CD4-positive, alpha-beta T cell treated with Interleukin-6 at 100 ng/mL for 8 hours (primary cell): ENCODE measurements at places on chromosomes 5 and 9.

DNA sequence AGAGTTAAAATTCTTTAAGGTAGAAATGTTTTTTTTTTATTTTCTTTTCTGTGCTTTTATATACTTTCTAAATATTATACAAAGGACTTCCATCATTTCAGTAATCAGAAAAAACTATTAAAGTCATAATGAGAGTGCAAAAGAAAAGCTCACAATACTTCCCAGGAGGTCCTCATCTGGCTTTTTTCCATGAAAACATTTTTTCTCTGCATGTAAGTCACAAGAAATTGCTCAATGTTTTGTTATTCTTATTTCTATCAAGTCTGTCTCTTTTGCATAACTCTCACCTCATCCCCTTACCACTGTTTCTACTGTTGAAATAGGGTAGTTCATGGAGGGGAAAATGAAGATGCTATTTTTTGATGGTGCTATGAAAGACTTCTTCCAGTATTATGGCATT is 375.0 kb downstream of the TMEM232 start:
- DNase-seq = no peak

DNA sequence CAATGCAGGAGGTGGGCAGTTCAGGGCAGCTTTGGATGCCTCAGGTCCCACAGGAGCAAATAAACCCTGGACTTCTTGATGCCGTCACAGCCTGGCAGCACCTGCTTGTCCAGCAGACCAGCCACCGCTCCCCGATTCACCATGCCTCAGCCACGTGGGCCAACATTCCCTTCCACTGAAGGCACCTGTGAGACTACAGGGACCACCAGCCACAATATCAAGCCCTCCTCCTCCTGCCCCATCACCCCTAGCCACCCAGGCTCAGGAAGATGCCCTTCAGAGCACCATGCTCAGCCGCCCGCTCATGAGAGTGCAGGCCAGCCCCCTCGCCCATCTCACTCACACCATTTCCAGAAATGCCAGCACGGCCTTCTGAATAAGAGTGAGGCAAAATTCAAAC is 234.7 kb downstream of the SYK start:
- DNase-seq = no peak

GRCh38 chr5:39267186-39267585 is 47.8 kb upstream of the FYB1 start:
- no peak for DNase-seq

- no peak for DNase-seq
Observed at GRCh38 chr9:112007575-112008240, 111.1 kb downstream of the UGCG start.

- no peak for DNase-seq
Observed at GRCh38 chr9:106970219-106970975, 107.4 kb downstream of the ZNF462 start.

GRCh38 chr5:177228751-177229150 is 74.8 kb downstream of the RAB24 start:
- no peak for DNase-seq

DNA sequence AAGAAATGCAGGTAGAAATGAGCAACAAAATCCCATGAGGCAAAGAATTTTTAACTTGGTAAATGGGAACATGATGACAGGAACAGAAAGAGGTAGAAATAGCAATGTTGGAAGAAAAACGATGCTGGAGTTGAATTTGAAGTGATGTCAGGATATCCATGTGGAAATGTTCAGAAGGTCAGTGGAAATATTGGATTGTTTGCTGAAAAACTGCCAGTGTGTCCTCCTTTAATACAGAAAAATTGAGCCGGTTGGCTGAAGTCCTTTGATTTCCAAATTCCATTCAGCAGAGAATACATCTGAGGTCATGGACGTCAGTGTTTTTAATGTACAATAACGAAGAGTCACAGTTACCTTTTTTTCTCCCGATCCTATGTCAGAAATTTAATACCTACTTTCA is 110.0 kb upstream of the DMAC1 start:
- no peak for DNase-seq

DNA sequence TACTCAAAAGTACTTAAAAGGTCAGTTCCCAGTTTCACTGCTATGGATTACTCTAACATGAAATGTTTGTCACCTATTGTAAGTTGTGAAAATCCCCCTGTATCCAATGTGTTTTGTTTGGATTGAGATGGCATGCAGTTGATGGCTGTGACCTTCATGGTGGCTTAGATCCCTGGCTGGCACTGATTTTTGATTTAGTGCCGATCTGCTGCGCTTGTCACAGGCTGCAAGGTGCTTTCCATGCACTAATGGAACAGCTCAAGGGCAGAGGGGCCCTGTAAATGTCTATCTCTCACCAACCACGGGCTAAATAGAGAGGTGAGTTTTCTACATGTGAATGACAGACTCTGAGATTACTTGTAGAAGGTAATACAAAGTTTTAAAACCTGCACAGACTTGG is 69.8 kb upstream of the WDR41 start:
- DNase-seq = no peak

- DNase-seq = no peak
Observed at GRCh38 chr5:1789834-1790471, 9.7 kb downstream of the MRPL36 start.

DNA sequence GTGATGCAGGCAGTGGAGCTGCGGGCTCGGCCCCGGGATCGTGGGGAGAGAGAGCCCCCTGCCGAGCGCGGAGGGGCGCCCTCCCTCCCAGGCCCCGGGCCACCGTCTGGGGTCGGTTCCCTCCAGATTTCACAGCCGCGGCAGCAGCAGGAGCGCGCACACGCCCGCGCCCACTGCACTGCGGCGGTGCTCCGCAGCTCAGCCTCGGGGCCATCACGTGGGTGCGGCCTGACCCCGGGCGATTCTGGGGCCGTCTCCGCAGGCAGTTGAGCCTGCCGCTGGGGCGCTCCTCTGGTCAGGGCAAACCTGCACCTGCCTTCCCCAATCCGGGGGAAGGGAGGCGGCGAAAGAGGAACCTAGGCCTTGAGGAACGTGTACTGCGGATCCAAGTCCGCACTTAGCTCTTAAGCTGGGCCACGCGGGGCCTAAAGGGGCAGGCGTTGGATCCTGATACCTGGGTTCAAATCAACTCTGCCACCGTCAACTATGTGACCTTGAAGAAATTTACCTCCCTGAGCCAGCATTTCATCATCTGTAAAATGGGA is 9.4 kb upstream of the DELE1 start:
- no peak for DNase-seq

DNA sequence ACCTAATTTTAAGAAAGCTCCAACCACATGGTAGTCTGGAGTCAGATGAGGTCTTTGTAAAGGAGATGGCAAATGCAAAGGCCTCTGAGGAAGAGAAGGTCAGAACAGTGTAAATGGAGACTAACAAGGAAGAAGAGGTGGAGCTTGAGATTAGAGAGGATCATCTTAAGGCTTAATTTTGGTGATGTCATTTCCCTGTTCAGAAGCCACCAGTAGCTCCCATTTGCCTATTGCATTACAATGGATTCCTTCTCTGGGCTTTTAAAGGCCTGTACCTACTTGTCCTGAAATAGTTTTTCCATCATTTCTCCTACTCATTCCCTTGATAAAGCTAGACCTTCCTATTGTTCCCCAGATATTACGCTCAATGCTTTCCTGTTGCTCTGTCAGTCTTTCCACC is 16.1 kb downstream of the PCSK5 start:
- no peak for DNase-seq

DNA sequence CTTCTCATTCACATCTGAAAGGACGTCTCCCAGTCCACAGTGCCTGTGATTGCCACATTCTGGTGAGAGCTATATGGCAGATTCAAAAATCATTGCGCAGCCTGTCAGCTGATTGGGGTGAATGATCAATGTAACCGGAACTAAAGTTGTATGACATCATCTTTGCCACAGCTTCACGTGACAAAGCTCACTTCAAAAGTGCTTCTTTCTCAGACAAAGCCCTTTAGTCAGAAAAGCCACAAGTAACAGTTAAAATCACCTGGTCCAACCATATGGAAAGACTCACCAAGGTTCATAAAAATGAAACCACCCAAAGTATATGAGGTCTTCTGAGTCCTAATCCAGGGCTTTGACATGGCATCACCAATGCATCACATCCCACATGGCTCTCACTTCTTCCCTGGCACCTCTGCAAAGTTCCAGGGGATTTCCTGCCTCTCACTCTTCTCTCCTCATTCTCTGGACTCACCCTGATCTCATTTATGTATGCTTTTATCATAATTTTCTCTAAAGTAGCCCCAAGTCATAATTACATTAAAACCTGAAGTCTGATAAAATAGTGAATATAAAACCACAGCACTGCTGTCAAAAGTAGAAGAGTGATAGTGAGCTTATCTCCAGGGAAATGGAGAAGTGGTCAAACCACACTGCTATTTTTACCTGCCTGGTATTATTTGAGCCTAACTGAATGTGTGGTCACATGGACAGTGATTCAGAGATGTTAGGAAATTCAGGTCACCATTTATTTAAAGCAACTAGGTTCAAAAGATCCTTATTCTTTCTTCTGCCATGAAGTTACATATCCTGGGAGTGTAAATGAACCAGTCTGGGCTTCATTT is 193.1 kb upstream of the PTGER4 start:
- DNase-seq = peak; percentile 41

- no peak for DNase-seq
Observed at GRCh38 chr5:84695330-84695729, 310.6 kb upstream of the EDIL3 start.

DNA sequence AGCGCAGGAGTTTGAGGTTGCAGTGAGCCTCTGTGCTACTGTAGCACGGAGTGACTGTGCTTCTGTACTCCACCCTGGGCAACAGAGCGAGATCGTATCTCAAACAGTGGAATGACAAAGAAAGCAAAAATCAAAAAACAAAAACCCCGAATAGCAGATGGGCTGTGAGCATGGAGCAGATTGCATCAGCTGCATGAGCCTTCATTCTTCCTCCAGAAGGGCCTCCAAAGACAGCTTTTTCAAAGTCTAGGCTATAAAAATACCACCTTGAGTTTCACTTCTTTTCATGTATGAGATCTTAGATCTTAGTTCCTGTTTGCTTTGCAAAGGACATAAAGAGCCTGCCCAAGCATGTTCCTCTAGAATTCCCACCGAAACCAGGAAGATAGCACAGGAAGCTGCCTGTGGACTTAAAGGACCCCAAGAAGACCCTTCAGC is 15.0 kb upstream of the HSPB3 start:
- peak; percentile 24 for DNase-seq

DNA sequence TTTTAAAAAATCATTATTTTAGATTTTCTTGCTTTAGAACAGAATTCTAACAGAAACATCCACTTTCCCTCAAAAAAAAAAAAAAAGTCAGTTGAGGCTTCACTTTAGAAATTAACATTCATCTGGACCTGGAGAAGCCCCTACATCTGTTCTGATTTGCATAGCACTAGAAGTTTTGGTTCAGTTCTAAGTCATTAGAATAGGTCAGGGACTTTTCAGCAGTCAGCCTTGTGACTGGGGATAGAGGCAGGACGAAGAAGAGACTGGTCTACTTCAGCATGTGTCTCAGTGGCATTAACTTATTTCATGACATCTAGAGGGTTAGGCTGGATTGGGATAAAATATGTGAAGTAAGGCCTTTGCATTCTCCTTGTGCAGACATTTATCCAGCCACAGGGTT is 215.8 kb upstream of the DAB2 start:
- no peak for DNase-seq

DNA sequence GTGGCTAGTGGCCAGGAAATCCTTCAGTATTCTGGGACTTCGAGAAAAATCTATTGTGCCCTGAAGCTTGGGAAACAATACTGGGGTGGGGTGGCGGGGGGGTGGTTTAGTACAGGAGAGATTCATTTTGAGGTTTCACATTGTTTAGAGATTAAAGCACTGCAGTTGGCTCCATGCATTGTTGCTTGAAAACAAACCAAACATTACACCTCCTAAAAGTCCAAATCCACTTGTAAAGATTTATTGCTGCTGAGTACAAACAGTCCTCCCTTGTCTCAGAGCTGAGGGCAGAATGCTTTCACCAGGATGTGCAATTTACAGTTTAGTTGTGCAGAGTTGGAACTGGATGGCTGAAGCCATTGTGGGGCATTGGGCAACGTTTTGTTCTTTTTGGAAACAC is 49.4 kb downstream of the GGTA1 start:
- no peak for DNase-seq

GRCh38 chr9:70392189-70392588 is 22.3 kb downstream of the KLF9 start:
- no peak for DNase-seq

GRCh38 chr5:133387621-133388020 is 224.7 kb downstream of the FSTL4 start:
- no peak for DNase-seq

- no peak for DNase-seq
Observed at GRCh38 chr5:159149085-159149484, 49.4 kb upstream of the EBF1 start.

- DNase-seq = peak; percentile 29
Observed at GRCh38 chr9:113309204-113309813, 6.1 kb upstream of the RNF183 start.

GRCh38 chr9:29575219-29575618 is 2001.9 kb upstream of the C9orf72 start:
- no peak for DNase-seq

DNA sequence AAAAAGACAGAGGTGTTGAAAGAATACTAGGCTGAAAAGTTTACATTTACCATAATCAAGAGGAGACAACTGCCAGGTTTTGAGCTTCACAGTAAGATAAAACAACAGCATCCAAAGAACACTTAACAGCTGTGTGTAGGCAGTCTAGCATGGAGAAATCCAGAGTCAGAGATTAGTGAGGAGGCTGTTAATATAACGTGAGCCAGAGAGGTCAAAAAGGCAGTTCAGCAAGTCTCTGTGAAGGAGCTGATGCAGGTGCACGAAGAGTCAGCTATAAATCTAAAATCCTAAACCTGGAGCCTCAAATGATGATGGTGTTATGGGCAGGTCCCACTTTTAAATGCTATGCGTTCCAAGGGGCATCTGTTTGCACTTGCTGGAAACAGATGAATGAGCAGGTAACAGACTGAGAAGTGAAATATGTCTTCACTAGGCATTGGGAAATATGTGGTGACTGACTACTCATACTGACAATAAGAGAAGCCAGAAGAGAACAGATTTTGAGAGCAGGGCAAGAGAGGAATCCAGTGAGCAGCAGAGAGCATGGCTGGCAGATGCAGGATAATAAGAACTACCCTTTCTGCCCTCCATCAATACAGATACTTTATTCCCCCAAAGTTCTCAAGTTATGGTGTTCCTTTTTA is 8.7 kb downstream of the APTX start:
- no peak for DNase-seq

GRCh38 chr9:136865041-136865767 is 904 bp downstream of the EDF1 start:
- DNase-seq = no peak

GRCh38 chr5:43044181-43044914 is 4.2 kb upstream of the ANXA2R start:
- DNase-seq = no peak

DNA sequence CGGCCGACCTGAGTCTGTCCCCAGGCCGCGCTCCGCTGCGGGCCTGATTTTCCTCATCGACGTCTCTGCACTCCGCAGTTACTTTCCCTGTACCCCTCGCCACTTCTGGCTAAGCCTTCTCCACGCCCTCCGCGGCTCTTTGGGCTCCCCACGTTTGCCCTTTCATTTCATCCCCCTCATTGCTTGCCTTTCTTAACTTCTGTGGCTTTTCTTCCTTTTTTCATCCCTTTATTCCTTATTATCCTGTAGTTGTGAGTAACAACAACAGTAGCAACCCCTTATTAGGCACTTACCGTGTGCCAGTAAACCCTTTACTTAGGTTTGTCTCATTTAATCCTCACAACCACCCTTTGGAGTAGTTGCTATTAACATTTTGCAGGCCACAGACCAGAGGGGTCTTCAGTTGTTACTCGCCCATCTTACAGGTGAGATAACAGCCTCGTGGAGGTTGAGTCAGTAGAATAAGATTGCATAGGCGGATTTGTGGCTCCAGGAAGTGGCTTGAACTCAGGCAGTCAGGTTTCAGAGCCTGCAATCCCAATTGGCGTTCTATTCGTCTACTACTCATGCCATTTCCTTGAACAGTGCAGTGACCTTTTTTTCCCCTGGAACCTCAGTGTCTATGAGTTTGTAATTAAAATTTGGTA is 724 bp downstream of the TCERG1 start:
- DNase-seq = no peak
